ENCODE measurements at places on chromosomes 2 and 18.
A peak's percentile ranks its signal among the peaks of the same experiment; 100 is the strongest.

DNA sequence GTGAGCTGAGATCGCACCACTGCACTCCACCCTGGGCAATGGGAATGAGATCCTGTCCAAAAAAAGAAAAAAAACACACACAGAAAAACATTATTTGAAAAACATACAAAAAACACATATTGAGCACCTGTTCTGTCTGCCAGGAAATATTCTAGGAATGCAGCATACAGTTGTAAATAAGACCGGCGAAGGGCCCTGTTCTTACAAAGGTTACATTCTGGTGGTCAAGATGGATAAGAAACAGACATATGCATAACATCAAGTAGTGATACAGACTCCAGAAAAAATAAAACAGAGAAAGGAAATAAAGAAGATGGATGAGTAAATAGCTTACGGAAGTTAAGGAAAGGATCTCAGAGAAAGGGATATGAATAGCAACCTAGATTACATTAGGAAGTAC, 159.8 kb downstream of the GALNT3 start:
- no peak for DNase-seq

DNA sequence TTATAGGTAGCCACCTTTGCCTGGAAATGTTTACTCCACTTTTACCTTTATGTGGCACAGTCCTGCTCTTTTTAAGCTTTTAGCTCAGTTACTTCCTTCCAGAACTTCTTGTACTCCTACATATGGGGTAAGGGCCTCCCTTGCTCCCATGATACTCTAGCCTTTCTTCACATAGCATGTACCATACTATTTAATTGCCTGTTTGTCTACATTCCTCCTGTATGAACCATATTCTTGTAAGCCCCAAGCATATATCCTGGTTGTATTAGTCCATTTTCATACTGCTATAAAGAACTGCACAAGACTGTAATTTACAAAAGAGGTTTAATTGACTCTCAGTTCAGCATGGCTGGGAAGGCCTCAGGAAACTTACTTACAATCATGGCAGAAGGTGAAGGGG, 90.6 kb upstream of the VWC2L start:
- DNase-seq, result no peak

GRCh38 chr18:79402977-79403722, 7.4 kb downstream of the NFATC1 start:
- DNase-seq, result peak; percentile 87

- no peak for DNase-seq
These were observed 19.2 kb downstream of the ABI2 start for GRCh38 chr2:203347375-203347774.

- DNase-seq, result no peak
These were observed 19.1 kb downstream of the RAMP1 start for GRCh38 chr2:237878321-237879057.

- DNase-seq, result no peak
These were observed 246.7 kb upstream of the EPHA4 start for GRCh38 chr2:221818616-221819320.

DNA sequence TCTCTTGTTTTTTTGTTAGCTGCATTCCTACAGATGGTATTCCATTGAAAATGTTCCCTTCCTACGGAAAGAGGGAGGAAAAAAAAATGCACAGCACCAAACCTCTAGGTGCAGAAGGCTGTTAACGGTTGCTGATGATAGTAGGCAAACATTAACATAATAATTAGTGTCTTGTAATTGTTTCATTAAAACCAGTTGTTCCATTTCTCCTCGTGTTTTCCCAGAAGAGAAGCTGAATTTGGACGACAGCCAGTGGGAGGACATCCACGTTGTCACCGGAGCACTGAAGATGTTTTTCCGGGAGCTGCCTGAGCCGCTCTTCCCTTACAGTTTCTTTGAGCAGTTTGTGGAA, 494.7 kb downstream of the ARHGAP15 start:
- DNase-seq, result peak; percentile 8

- DNase-seq, result no peak
These were observed 16.8 kb upstream of the LPIN1 start for GRCh38 chr2:11729362-11730212.

DNA sequence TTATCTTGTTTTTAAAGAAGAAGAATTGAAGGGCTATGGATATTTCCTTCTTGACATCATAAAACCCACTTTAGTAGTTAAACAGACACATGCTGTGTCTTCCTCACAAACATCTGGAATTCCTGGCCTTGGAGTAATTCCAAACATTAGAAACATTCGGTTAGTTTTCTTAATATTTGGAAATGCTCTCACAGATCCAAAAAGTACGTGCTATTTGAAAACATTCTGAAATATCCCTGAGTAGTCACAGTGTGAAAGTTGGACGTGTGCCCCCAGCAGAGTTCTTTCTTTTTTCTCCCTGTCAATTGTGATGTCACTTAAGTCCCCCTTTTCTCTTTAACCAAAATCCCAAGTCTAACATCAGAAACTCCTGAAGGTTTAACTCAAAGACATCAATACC, 91.3 kb downstream of the ANTXR1 start:
- DNase-seq, result no peak

GRCh38 chr2:40219141-40219540, 232.7 kb downstream of the SLC8A1 start:
- no peak for DNase-seq

GRCh38 chr2:53744395-53745065, 23.1 kb upstream of the CHAC2 start:
- DNase-seq, result no peak

DNA sequence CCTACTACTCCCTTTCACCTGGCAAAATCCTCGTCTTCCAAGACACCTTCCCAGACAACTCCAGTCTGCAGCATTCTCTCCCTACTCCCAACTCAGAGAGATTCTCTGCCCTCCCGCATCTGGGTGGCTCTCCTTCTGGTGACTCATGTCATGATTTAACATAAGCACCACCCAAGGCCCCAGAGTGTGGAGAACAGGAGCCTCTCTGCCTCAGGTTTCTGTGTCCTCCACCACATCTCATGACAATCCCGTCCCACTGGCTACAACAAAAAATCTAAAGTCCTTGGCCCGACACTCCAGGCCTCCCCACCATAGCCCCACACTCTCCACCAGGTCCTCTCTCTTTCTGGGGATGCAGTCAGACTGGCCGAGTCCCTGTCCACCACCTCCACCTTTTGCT, 197.1 kb downstream of the BCL11A start:
- peak; percentile 10 for DNase-seq

DNA sequence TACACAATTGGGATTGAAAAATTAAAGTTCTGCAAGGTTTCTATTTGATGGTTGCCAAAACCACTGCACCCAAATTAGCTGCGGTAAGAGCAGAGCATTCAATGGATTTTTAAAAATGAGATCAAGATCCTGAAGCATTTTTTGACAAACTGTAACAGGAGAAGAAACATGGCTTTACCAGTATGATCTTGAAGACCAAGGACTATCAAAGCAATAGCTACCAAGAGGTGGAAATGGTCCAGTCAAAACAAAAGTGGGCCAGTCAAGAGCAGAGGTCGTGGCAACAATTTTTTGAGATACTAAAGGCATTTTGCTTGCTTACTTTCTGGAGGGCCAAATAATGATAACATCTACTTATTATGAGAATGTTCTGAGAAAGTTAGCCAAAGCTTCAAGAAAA, 186.8 kb downstream of the RDH14 start:
- DNase-seq, result no peak

DNA sequence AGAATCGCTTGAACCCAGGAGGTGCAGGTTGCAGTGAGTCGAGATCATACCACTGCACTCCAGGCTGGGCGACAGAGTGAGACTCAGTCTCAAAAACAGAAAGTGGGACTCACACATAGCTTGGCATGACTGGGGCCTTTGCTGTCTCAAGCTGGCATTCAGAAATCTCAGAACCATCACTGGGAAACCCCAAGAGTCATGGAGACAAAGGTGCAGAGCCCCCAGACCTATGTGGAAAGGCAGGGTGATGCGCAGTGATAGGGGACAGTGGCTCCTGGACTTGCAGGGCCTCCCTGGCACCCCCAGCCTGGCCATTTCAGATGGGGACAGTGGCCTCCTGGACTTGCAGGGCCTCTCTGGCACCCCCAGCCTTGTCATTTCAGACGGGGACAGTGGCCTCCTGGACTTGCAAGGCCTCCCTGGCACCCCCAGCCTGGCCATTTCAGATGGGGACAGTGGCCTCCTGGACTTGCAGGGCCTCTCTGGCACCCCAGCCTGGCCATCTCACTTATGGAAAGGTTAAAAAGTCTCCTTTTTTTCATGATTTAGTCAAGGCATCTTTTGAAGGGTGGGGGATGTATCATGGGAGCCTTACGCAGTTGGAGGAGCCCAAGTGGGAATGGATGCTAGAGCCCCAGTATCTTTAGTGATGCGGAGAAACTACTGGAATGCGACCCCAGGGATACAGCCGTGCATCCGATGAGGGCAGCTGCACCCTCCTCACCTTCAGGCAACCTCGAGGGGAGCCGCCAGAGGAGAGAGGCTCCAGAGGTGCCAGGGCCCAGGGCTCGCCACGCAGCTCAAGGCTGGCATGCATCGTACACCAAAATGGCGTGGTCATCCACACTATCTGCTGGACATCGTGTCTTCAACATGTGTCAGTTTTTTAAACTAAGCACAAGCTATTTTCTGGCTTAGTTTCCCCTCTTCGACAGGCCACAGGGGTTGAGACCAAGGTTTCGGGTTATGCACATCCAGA, 30.5 kb downstream of the ZNF516 start:
- no peak for DNase-seq

DNA sequence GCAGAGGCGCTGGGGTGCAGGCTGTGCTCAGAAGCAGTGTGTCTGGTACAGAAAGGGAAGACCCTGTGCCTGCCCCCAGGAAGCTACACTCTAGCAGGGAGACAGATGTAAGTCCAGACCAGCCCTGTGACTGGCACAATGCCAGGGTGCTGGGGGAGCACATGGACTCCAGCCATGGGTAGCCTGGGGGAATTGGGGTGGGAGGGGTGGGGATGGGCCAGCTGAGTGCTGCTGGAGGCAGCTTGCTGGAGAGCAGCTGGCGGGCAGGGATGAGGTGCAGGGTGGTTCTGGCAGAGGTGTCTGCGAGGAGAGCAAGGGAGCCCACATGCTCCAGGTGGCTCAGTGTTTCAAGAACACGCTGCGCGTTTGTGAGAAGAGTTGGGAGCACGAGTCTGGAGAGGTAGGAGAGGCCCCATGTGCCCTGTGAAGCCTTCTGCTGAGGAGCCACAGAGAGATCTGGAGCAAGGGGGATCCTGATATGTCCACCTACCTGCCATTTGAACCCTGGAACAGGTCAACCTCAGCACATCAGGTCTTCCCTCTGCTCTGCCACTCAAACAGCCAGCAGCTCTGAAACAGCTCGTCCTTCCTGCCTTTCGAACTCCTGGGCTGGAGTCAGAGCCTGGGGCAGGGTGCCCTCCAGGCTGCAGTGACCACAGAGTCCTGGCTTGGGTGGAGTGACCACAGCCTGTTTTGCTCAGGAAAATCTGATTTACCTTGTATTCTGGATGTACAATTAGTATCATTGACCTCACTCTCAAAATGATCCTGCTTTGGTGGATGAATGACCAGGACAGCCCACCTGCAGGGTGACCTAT, 15.1 kb downstream of the ALLC start:
- no peak for DNase-seq

- DNase-seq, result no peak
These were observed 121.0 kb upstream of the HAAO start for GRCh38 chr2:42913280-42913878.

GRCh38 chr18:4016391-4017049, 438.6 kb downstream of the DLGAP1 start:
- no peak for DNase-seq

- no peak for DNase-seq
These were observed 3.0 kb downstream of the ZNF516 start for GRCh38 chr18:76491776-76492668.

DNA sequence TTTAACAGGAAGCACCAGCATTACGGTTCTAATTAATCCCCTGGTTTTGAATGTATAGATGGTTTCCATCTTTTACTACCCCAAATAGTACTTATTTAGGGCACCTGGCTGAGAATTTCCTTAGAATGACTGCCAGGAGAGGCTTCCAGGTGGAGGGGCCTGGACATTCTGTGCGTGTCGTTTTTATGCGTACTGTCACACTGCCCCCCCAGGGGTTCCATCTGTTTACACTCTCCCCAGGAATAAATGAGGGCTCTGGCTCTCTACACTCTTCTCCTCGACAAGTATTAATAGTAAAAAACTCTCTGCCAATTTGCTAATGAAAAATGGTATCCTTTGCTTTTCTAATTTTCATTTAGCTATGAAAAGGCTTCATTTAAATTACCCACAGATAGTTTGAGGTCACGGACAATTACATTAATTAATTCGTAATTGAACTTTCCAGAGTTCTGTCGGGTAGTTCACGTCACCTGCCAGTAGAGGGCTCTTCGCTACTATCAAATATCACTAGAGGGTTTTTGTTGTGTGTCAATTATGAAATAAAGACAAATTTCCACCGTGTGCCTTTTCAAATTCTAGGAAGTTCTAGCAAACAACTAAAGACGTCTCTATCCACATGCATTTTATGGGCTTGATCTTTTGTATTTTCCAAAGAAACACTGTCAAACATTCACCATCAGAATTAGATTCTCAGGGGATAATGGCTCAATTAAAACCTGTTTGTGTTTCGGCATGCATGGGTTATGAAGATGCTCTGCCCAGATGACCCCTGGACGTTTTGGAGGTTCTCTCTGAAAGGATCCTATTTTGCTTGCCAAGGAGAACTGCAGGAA, 88.8 kb upstream of the ASB18 start:
- peak; percentile 38 for DNase-seq

GRCh38 chr2:10434886-10435819, 13.0 kb downstream of the ODC1 start:
- DNase-seq, result peak; percentile 88

DNA sequence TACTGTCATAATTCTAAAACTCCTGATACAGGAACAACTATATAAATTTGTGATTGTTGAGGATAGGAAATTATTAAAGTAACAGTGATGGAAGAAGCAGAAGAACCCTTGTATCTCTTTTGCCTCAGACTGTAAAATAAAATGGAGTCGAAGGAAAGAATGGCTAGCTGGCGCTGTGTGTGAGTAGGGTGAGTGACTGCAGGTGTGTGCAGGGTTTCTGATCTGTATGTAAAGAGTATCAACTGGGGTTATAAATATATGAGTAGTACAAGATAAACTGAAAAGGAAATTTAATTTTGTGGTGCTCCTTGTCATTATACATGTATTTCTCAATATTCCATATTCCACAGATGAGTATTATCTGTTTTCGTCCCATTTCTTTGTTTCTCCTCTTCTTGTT, 15.2 kb downstream of the POLI start:
- DNase-seq, result no peak

DNA sequence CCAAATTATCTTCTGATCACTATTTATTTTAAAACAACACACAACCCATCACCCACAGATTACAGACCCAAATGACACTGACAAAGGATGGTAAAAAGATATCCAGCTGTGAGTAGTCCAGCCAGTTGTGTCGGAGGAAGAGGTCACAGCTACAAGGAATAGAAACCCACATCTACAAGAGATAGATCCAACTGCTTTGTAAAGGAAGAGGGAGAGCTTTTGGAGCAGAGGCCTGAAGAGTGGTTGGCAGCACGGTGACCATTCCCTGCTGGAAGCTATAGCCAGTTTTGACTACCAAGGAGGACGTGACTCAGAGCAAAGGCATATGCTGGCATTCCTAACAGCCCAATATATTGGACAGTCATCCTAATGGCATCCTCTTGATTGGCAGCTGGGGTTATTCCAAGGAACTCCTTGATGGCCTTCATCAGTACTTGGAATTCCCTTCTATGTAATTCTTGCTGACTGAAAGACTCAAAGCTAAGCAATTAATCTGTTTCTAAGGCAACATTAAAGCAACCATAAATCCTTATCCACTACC, 17.1 kb downstream of the SLC8A1 start:
- peak; percentile 91 for DNase-seq

GRCh38 chr18:48139431-48140347, 209.2 kb upstream of the SMAD2 start:
- no peak for DNase-seq

- no peak for DNase-seq
These were observed 27.9 kb upstream of the POU3F3 start for GRCh38 chr2:104826016-104826415.

Data from AG08395 (cell line).